ENCODE measurements at places on chromosomes 13 and 19.

- no peak for DNase-seq
Observed at GRCh38 chr13:113915012-113915763, 51.3 kb upstream of the GAS6 start.

DNA sequence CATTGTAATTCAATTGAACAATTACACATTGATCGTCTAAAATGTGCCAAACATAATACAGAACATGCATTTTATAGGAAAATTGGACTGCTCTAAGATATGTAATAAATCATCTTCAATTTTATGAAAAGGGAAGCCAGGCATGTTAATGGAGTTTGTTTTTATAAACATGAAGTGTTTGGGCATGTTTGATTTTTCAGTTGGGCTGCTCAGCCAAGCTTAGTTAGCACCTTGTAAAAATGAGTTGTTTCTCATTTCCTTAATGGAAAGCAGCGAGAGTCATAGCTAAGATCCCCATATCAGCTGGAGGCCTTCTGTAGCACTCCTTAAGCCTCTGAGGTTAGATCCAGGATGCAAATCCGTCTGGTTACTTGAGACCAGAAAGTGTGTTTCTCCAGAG, 422.3 kb downstream of the SPRY2 start:
- no peak for DNase-seq

GRCh38 chr13:24068472-24068871, 92.0 kb upstream of the SPATA13 start:
- peak; percentile 20 for DNase-seq

DNA sequence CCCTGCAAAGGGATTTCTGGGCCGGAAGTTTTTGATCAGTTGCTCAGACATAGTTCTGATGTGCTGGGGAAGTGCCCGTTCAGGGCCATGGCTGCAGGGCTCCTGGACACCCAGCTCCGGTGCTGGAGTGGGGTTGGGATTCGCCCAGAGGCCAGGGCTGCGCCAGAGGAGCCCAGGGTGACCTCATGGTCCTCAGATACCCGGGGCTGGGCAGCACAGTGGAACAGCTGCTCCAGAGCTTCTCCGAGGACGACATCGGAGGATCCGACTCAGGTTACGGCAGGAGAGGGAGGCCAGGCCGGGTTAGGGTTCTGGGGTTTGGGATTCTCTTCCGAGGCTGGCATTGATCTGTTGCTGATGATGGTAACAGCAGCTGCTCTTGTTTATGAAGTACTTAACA, 20.9 kb downstream of the CARM1 start:
- no peak for DNase-seq

Measured in fibroblast of skin of right biceps (primary cell).